ENCODE measurements at places on chromosomes 3 and 15.

DNA sequence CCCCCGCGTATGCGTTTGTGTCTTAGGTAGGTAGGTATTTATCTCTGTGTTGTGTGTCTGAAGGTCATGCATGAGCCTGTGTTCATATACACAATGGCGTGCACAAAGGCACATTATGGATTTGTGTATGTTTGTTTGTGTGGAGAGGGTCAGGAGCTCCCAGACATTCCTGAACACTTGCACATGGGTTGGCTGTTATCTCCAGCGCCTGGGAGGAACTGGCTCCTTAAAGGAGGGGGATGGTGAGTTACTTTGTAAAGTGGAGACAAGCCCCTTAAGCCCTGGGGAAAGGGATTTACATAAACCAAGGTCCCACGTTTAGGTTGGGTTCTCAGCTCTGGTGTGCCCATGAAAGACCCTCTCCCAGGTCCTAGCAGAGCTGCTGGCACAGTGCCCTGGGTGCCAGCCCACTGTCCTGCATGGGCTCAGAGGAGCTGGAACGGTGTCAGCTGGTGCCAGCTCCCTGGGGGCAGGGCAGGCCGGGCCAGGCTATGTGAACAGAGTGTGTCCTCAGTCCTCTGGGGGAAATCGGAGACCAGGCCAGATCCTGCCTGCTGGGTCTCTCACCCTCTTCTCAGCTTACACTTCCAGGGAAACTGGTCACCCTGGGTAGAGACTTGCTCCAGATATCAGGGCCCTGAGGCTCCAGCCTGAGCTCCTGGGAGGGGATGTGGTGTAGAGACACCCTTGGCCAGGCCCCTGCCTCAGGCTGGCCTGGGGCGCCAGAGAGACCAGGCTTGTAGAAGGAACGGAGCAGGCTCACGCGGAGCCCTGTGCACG is 25.1 kb downstream of the SNX33 start:
- no peak for DNase-seq

DNA sequence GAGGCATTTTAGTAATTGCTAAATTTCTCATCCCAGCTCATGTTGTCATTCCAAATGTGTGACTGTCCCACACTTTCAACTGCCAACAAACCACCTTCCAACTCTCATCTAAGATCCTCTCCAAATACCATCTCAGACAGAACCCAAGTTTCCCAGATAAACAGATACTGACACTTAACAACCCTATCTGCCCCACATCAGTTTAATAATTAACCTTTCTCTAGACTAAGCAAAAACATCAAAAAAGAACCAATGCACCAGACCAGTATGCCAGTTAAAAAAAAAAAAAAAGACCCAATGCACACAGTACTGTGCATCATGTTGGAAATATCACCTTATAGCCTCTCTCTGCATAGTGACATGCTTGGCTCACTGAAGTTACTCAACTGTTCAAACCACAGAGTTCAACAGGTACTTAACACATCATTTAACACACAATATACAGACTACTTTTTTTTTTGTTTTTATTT is 5.5 kb downstream of the SFMBT1 start:
- DNase-seq = no peak

GRCh38 chr3:171454041-171454440 is 6.2 kb downstream of the TNIK start:
- DNase-seq = no peak

DNA sequence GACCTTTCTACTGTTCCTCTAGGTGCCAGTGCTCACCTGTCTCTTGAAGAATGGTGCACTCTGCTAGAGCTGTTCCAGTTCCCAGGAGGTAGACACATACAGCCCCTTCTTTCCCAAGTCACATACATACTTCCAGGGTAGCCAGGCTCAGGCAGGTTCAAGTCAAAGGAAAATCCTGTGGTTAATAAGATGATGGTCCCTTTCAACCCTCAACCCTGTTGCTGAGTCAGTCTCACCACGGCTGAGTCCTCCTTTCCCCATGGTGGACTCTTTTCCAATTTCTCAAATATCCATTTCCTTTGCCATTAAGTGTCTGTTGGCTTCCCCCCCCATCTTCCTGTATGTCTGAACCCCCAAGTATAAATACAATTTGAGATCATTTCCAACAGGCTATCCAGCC is 56.1 kb upstream of the ACAN start:
- no peak for DNase-seq

- DNase-seq = no peak
Observed at GRCh38 chr3:57464011-57464410, 80.1 kb downstream of the DNAH12 start.

GRCh38 chr3:38022896-38023709 is 6.3 kb downstream of the PLCD1 start:
- no peak for DNase-seq

- no peak for DNase-seq
Observed at GRCh38 chr3:71785532-71786216, 726 bp upstream of the PROK2 start.

- DNase-seq = no peak
Observed at GRCh38 chr15:63349156-63349555, 32.5 kb downstream of the CA12 start.
